BJ (cell line): ENCODE measurements at places on chromosomes 1 and 21. TPM values are rescaled to one million over a fixed set of nuclear protein-coding genes. Genes with fewer than 3 reads are reported as not detected.
A peak's percentile ranks its signal among the peaks of the same experiment; 100 is the strongest.

DNA sequence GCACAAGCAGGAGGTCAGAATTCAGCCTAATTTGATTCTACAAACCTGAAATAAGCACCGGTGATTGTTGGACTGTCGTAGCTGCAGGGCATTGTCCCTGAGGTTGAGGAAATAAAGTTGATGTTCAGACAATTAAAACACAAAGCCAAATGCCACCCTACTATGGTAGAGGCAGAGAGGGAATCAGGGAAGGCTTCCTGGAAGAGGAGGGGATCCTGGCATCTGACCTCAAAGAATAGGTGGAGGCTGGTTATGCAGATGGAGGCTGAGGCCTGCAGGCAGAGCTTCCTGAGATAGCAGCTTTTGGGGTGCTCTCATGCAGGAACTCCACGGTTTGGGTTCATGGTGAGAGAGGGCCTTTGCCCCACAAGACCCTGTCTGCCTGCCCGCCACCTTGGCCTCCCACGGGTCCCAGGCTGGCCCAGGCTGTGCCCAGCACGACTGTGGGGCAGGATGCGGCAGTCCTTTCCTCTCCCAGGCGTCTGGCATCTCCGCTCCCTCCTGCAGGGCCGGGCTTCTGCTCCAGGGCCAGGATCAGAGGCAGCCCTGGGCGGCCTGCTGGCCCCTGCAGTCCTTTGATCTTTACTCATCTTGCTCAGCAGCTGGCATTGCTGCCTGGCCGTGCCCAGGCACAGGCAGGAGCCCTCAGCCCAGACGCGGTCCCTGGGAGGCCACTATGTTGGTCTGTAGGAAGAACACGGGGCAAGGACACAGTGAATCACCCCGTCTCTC lies 134.1 kb upstream of the VAMP3 start:
- DNase-seq = no peak

Gene RHD
- polyA plus RNA-seq = 0.10 and 0.12 TPM in 2 replicates

Gene TMEM240
- 5.5 and 8.7 TPM in 2 replicates for polyA plus RNA-seq

DNA sequence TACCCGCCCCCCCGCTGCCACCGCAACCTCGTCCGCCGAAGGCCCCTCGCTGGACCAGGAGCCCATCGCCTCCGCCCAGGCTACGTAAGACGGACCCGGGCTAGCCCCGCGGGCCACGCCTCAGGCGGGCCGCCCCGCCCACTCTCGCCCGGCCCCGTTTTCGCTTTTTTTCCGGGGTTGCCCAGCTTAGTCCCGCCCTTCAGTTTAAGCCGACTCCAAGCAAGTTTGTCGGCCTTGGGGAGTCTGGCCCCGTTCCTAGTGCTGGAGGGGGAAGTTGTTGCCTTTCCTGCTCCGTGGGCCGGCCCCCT lies 3.0 kb downstream of the RUSC1 start:
- DNase-seq = peak; percentile 62

- no peak for DNase-seq
These were observed 84.6 kb downstream of the SYT2 start for GRCh38 chr1:202625416-202626360.

- DNase-seq = no peak
These were observed 5.3 kb downstream of the IL23R start for GRCh38 chr1:67171574-67171955.

DNA sequence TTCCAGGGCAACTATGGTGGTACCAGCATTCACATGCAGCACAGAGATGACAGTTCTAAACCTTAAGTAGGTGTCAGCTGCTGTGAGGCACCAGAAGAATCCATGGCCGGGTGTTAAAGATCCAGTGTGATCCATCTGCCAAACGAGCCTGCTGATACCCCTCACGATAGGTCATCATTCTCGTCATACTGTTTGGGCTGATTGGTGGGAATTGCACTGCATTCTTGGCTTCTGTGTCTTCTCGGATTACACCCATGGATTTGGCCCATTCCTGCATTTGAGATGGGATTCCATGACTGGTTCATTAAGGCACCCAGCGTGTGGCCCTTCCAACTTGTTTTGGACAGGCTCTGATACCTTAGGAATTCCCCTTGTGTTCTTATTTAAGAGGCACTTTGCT lies 55.2 kb downstream of the ST6GALNAC3 start:
- no peak for DNase-seq

DNA sequence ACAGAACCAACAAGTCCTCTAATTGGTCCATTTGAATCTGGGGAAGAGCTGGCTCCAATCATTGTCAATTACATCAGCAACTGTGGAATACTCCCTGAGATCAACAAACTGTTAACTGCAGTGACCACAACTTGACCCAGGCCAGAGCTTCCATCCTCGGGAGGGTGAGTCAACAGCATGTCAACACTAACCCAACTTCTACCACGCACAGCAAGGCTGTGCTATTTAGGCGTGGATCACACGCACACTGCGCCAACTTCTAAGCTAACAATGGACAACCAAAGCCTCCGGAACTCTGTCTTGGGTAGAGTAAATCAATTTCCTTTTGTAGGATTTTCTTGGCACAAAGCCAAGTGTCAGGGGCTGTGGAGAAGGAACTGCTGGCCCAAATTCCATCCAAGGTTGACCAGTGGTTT lies 30.4 kb downstream of the APP start:
- peak; percentile 85 for DNase-seq

GRCh38 chr1:243598433-243598832 lies 251.6 kb downstream of the AKT3 start:
- DNase-seq = peak; percentile 70

Gene NPHS2
- polyA plus RNA-seq = not detected in 2 replicates

DNA sequence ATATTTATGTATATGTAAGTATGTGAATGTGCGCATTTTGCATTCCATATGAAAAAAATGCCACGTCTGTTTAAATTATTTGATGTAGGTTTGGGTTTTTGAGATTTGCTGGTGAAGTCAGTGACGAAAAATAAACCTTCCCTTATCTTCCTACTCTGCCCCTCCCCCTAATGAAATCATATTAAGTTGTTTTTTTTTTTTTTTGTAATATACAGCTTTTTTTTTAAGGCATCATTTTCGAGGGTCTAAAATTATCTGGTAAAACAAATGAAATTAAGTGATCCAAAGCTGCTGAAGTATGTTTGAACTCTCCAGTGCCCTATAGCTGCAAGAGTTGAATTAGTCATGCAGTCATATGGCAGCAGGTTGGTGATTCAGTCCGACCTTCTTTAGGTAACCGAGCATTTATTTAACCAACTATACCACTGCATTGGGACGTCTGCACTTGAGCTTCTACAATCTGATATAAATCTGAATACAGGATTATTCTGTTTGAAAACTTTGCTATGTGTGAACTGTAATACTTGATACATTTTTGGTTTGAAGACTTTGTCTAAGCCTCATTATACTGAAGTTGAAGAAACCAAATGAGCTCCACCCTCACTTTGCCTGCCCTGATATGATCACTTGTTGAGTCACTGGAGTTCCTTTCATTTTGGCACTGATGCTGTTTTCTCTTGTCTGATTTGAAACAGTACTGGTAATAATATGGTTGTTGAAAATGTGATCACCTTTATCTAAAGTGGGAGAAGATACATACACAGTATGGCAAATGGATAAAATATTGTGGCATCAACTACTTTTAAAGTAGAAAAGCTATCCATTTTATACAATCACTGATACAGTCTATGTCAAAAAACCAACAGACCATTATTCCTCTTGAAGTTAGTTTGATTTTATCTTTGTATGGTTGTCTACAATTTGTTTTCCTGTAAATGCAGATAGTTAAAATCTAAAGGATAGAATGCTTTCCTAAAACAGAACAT lies 11.7 kb downstream of the PDIK1L start:
- DNase-seq = no peak
